ENCODE measurements at places on chromosomes 2 and 18. TPM values are rescaled to one million over a fixed set of nuclear protein-coding genes. Genes with fewer than 3 reads are reported as not detected.

Gene COL6A3
- 4.5 TPM for total RNA-seq

- DNase-seq, result no peak
Observed at GRCh38 chr2:196696423-196697079, 57.0 kb downstream of the CCDC150 start.

GRCh38 chr2:97660775-97661389 is 3.0 kb downstream of the ACTR1B start:
- no peak for DNase-seq

Gene TCF23
- not detected for total RNA-seq

Gene EFR3B
- 41.2 TPM for total RNA-seq

DNA sequence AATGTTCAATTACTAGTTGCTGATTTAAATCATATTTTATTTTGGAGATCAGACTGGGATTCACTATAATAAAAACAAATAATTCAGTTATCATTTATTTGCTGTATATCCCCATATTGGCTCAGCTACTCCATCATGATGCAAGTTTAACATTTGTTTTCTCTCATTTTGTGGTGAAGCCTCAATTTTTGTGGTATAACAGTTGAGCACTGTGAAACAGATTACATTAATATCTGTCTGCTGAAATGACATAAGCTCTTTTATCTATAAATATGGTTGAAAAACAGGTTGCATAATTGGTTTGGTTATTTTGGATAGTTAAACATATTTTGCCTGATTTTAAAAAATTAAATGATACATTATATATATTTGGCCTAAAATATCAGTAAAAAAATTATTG is 67.7 kb downstream of the DPP4 start:
- no peak for DNase-seq

Gene DPYSL5
- total RNA-seq, result 201 TPM

DNA sequence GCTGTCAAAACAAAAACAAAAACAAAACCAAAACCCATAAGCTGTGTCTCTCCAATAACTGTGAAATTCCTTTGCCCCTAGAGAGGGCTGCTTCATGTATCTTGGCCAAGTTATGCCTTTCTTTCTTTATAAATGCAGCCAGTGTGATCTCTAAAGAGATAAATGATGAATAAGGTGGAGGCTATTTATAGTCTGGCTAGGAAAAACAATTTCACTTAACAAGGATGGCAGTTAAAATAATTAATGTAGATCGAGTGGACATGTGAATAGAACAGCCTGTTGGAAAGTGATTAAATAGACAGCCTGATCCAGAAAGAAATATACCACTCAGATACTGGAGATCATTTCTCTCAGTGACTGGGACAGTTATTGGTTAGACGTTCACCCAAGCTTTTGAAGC is 1666.9 kb upstream of the CELF4 start:
- DNase-seq, result no peak

Gene CPSF3
- 86.4 TPM for total RNA-seq

DNA sequence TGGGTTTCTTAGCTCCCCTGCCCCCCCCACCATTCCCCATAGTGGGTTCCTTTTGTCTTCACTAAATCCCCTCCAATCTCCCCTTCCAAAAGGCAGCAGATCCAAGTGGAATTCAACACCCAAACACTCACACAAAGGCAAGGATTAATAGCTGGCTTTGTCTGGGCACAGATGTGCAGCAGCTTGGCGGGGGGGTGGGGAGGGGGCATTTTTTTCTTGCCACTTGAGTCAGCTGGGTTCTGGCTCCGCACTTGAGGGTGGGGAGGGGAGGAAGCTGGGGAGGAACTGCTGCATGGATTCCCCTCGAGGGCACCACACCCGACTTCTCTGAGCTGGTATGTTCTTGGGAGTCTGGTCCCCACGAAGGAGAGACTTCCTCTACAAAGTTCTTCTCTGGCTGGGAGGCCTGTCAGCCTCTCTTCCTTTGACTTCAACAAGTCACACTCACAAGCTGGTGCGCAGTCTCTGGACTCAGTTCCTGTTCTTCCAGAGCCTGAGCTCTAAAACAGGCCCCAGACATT is 36.0 kb downstream of the SERTAD2 start:
- DNase-seq, result no peak

GRCh38 chr2:148967578-148967977 is 70.9 kb upstream of the LYPD6B start:
- DNase-seq, result no peak

GRCh38 chr2:56770490-56770889 is 586.7 kb downstream of the CCDC85A start:
- no peak for DNase-seq

DNA sequence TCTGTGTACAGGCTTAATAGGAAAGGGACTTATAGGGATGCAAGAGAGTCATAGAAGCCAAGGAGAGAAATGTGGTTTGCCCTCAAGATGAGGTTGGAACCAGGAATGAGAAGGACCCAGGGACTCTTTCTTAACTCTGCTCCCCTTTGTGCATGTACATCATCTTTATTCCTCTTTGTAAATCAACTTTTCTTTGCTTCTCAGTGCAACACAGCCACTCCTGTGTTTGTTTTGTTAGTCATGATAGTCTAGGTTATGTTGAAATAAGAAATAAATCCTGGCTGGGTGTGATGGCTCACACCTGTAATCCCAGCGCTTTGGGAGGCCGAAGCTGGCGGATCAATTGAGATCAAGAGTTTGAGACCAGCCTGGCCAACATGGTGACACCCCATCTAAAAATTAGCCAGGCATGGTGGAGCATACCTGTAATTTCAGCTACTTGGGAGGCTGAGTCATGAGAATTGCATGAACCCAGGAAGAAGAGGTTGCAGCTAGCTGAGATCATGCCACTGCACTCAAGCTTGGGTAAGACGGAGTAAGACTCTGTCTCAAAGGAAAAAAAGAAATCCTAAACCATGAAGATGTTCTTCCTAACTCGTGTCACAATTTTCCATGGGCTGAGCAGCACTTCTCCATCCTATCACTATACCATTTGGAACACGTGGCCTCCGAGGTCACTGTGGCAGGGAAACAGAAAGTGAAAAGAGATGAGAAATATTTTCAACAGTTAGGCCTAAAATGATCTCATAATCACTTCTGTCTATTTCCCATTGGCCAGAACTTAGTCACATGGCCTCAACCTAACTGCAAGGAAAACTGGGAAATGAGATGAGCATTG is 73.0 kb upstream of the TMEM17 start:
- no peak for DNase-seq

Gene REV1
- total RNA-seq, result 49.9 TPM

Gene CFAP65
- 0.93 TPM for total RNA-seq

DNA sequence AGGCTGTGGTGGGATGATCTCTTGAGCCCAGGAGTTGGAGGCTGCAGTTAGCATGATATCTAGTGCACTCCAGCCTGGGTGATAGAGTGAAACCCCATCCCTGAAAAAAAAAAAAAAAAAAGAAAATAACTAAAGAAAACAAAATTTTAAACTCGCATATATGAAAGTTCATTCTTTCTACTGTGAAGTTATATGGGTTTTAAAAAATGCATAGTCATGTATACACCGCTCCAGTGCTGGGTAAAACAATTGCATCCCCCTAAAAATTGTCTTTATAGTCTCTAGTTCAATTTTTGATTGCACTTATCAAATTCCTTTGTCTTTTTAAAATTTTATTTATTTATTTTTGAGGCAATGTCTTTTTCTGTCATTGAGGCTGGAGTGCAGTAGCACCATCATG is 65.0 kb upstream of the ACYP2 start:
- no peak for DNase-seq

All from neural crest cell (in vitro differentiated cells).